ENCODE measurements at places on chromosomes 16 and 17.
A peak's percentile ranks its signal among the peaks of the same experiment; 100 is the strongest.

- DNase-seq = no peak
Measured at GRCh38 chr16:35862242-35862641, 2402.8 kb downstream of the TP53TG3F start.

GRCh38 chr17:19374136-19374535 lies 4.2 kb upstream of the MAPK7 start:
- no peak for DNase-seq

- DNase-seq = no peak
Measured at GRCh38 chr17:15303851-15304250, 37.5 kb downstream of the TEKT3 start.

DNA sequence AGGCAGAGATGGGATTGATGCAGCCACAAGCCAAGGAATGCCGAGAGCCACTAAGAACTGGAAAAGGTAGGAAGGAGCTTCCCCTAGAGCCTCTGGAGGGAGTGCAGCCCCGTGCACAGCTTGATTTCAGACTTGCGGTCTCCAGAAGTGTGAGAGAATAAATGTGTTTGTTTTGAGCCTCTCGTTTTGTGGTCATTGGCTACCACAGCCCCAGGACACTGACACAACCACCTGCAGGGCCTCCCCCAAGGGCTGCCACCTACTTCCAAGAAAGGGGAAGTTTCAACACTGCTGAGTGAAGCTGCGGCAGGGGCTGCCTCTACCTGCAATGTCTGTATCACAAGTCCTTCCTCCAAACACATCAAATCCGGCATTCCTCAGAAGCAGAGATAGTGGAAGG lies 346.9 kb downstream of the C16orf95 start:
- no peak for DNase-seq

- DNase-seq = no peak
Measured at GRCh38 chr16:88069397-88070168, 118.3 kb downstream of the BANP start.

DNA sequence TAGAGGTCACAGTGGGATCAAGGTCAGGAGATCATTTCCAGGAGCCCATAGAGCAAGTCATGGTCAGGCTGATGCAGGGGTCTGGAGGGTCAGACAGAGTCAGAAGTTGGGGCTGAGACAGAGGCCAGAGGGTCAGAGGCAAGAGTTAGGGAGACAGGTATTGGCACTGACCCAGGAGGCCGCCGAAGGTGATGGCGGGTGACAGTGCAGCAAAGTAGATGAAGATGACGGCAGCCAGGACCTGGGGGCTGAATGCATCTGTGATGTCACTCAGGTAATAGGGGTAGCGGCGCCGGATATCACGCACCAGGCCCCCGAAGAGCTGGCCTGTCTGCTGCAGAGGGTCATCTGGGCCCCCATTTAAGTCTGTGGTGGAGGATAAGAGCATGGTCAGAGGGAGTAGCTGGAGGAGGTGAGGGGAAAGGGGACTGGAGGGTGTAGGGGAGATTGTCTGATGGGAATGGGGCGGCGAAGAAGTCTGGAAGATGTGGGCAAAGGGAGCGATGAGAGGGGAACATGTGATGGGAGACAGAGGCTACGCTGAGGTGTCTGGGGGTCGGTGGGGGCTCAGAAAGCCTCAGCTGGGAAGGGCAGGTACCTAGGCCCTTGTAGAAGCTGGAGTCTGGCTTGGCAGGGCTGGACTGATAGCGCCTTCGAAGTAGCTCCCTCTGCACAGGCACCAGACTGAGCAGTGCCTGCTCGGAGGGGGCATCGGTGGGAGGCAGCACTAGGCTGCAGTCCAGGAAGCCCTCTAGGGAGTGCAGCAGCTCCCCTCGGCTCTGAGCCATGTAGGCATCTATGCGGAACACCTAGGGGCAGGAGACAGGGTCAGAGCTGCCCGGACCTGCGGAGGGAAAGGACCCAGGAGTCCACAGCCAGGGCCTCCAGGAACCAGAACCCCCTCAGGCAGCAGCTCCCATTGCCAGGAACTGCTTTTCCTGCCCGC lies 9.8 kb downstream of the SLC4A1 start:
- DNase-seq = no peak

- DNase-seq = no peak
Measured at GRCh38 chr17:7834542-7834956, 532 bp downstream of the KDM6B start.

GRCh38 chr16:80739523-80739922 lies 64.9 kb downstream of the CDYL2 start:
- no peak for DNase-seq

DNA sequence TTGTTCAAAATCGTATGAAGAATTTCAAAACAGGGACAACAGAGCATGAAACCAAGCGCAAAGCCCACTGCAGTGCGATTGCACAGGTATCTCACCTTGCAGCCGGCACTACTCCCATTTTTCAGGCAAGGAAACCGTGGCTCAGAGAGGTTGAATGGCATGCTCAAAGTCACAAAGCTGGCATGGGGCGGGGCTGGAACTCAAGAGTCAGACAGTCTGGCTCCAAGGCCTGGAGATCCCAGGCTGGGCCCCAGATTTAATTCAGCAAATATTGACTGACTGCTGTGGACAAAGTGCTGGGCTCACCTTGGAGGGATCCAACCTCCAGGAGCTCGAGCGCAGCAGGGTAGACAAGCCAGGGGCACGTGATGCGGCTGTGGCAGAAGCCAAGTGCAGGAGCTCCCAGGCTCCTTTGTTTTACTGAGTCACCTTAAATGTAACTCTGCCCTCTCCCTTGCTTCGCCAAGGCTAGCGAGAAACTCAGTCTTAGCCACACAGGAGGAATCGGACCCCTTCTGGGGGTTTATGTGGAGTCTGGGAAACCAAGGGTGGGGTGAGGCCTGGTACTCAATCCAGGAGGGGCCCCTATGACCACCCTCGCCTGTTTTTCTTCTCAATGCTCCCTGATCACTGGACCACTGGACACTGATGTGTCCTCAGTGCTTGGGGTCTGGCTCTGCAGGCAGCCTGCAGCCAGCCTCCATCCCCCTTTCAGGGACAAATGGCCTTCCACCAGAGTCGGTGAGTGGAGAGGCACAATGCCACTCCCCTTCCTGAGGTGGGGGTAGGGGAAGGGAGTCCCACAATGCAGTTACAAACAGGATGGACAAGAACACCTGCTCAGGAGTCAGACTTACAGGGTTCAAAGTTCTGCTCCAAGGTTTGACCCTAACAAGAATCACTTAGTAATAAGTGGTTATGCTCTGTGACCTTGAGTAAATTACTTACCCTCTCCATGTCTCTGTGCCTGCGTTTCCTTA lies 3.9 kb upstream of the SPATA20 start:
- DNase-seq = no peak

DNA sequence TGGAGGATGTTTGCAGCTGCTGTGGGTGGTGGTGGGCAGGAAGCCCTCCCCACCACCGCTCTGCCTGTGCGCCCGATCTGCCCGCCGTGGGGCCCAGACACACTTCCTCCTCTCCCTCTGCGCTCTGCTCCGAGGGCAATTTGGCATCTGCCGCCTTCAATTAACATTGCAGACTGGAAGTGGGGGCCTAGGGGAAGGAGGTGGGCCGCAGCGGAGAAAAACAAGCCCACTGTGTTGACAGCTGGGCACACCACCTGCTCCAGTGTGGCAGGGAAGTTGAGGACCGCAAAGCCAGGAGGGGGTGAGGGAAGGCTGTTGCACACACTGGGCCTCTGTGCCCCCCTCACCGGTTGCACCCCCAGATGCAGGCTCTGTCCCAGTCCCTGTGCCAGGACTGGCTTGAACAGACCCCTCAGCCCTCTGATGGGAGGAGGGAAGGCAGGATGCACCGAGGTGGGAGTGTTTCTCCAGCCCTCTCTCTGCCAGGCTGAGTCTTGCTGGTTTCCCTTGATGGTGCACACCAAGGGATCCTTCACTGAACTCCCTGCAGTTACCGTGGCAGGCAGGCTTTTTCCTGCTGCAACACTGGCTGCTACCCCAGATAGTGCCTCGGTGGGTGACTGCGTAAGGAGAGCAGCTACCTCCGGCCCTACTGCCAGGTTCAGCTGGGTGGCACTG lies 72.8 kb upstream of the MED9 start:
- peak; percentile 72 for DNase-seq

GRCh38 chr17:31318298-31318801 lies 3.1 kb downstream of the EVI2A start:
- DNase-seq = no peak

Measured in NCI-H1417 treated with DMSO at 0.1 percent for 48 hours (cell line).